ENCODE measurements at places on chromosomes 12 and 14.

DNA sequence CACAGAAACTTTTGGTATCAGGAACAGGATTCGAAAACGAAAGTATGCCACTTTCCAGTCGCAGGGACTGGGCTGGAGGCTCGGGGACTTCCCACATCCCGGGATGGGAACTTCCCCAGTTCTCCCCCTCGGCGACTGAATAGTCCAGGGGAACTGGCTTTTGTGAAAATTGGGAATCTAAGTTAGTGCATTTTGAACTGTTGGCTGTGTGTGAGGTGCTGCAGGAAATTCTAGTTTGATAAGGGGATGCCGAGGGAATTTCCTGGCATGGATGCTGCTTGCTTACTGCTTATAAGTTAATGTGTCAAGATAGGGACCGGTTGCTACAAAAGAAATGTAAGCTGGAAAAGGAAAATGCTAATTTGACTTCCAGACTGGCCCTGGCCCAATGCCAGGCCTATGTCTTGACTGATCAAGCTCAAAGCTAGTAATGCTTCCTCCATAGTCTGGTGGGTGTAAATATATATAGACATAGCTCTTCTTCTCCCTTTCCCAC, 73.4 kb upstream of the EIF5 start:
- no peak for DNase-seq

DNA sequence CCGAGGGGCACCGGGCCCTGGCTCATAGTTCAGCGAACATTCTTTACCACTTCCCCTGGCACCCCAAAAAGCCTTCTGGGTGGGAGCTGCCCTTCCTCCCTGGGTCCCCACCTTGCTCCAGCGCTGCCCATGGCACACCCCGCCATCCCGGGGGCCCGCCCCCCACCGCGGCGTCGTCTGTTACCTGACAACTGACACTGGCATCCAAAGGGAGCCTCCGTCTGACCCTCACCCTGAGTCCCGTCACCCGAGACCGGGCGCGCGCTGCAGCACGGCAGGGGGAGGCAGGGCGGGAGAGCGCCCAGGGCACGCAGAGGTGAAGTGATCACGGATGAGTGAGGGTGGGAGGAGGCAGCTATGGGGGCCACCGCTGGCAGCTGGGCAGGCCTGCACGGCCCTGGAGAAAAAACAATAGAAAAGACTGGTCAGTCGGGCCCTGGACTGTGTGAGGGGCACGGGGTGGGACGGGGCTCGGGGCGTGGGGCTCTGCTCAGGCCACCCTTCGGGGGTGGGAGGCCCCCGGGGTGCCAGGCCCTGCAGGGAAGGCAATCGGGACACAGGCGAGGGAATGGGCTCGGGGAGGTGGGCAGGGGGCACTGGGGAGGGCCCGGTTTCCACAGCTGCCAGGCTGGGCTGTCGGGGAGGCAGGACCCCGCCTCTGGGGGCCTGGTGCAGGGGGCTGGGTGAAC, 40.7 kb downstream of the BCL11B start:
- no peak for DNase-seq

DNA sequence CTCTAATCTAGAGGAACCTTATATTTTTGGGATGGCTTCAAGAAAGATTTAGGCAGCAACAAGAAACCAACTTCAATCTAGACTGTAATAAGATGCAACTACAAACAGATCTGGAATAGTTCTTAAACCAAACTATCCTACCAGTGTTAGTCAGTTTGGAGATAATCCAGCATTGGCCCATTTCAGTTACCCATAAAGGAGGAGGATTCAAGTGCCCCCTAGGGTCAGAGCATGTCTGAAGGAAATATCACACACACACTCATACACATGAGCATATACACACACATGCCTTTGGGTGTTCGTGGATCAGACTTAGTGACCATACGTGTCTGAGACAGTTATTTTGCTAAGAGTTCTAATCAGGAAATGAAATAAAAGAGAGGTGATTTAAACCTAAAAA, 261.2 kb downstream of the ADAMTS20 start:
- DNase-seq, result no peak

GRCh38 chr12:6450869-6451347, 934 bp upstream of the TAPBPL start:
- peak; percentile 76 for DNase-seq

DNA sequence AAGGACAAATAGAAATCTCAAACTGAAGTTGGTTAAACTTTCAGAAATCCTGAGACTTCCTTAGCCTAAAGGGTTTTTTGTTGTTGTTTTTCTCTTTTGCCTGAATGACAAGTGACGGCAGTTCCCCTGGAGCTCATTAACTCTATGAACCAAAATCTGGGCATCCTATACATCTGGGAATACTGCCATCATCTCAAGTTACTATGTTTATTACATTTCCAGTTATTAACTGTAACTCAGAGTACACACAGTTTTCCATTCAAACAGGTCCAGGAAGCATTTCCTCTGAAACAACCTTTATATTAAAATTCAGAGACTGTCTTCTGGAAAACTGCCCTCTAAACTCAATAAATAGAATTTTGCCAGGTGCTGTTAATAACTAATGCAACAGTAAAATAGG, 55.6 kb upstream of the CDKL1 start:
- DNase-seq, result no peak

GRCh38 chr14:63616015-63616414, 25.7 kb downstream of the WDR89 start:
- no peak for DNase-seq

DNA sequence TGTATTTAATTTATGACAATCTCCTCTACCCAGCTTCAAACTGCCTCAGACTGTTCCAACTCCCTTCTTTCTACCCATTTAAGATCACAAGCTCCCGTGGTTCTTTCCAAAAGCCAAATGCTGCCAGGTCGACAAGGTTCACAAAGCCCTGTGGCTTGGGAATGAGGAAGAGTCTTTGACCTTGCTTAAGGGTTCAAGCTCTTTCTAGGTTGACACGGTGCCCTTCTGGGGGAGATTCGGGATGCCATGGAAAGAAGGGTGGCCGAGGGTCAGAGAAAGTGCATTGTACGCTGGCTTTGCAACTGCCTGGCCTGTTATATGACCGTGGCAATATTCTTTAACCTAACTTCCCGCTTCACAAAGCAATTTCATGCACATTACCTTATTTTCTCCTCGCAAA, 239.3 kb downstream of the ANO2 start:
- DNase-seq, result no peak

GRCh38 chr12:102197789-102198188, at the start of gene PMCH:
Gene PMCH, minus strand, starts transcription at chr12:102197833. Its CDS starts 63 bp downstream, at chr12:102197770.
- DNase-seq, result no peak

- no peak for DNase-seq
These were observed 38.8 kb upstream of the ATP23 start for GRCh38 chr12:57902478-57902969.

DNA sequence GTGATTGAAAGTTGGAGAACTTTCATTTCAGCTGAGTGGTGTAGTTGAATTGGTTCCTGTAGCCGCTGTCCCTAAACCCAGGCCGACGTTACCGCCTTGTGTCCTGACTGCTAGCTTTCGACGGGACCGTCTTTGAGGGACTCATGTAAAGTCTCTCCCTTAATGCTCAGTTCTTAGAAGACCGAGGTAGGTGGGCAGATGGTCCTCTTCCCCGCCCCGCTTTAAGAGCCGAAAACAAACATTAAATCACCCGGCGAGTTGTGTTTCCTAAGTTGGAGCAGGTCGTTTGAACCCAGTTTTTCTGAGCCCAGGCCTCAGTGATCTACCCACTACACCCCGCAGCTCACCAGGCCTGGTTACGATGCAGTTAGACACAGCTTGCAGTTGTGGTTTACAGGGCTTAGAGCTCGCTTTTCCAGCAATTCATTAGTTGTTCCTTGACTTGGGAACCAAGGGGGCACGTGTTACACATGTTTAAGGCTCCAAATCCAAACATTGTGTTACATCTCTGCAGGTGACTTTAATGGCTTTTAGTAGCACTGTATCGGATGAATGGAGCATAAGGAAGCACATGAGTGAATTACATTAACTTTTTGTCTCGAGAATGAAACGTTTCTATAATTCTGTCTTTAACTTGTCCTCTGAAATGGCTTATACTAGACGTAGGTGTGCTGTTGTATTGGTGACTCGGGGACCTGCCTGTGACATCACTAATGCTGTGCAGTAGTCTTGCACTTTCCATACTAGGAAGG, 790 bp downstream of the NEDD1 start:
- no peak for DNase-seq

DNA sequence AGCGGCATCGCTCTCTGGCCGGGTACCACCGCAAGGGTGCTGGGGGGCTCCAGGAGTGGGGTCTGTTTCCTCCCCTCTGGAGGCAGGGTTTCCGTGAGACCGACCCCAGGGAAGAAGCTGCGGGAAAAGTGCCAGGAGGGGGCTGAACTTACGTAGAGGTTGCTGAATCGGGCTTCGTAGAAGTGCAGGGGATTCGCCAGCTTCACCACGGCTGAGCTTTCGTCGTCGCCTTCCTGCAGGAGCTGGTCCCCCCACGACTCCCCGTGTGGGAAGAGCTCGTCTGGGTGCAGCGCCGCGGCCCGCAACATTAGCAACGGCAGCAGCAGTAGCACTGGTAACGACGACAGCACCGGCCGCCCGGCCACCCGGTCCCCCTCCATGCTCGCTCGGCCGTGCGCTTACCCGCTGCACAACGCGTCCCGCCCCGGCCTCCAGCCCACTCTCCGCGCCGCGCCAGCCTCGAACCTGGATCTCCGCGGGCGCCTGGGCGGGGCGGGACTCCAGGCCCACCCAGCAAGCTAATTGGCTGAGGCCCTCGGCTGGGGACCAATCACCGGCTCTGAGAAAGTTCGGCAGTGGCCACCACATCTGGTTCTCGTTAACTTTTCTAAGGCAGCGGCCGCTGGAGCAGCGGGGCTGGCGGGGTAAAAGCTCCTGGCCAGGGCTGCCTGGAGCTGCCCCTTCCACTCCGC, at the start of gene NID2:
NID2 (minus strand) TSS at position 445 of the 692 bp plus-strand sequence; CDS start at position 380, 65 bp downstream.
- DNase-seq, result peak; percentile 96

- DNase-seq, result no peak
These were observed 159.0 kb downstream of the LRIG3 start for GRCh38 chr12:58761308-58761707.

DNA sequence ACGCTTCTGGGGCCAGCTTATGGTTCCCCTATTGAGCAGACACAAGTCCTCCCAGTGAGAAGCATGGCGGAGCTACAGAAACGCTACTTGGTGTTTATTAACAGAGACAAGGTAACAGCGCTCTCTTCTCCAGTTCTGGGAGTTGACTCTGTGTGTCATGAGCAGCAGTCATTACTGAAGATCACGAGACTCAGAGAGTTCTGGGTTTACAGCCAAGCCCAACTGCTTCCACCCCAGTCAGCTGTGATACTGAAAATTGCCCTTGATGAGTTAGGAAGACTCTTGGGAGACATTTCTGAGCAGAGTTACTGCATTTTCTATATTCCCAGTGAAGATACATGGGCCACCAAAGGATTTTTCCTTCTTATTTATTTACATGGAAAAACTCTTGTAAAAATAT, 48.6 kb downstream of the CFAP251 start:
- no peak for DNase-seq

GRCh38 chr12:54294953-54295566, 5.8 kb downstream of the NFE2 start:
- DNase-seq, result peak; percentile 47

DNA sequence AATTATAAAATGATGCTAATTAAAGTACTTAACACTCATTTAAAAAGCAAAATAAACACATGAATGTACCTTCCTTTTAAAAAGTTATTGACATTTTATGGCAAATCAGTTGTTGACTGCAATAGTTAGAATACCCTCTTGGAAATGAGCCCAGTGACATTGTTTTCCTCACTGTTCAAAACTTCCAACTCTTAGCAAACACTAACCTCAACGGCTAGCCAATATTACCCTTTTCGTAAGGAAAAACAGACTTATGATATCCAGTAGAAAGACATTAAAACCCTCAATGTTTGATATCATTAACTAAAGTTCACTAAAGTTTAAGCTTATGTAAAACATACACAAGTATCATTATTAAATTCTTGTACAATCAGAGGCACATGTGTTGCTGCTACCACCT, 83.6 kb downstream of the EPS8 start:
- DNase-seq, result no peak

DNA sequence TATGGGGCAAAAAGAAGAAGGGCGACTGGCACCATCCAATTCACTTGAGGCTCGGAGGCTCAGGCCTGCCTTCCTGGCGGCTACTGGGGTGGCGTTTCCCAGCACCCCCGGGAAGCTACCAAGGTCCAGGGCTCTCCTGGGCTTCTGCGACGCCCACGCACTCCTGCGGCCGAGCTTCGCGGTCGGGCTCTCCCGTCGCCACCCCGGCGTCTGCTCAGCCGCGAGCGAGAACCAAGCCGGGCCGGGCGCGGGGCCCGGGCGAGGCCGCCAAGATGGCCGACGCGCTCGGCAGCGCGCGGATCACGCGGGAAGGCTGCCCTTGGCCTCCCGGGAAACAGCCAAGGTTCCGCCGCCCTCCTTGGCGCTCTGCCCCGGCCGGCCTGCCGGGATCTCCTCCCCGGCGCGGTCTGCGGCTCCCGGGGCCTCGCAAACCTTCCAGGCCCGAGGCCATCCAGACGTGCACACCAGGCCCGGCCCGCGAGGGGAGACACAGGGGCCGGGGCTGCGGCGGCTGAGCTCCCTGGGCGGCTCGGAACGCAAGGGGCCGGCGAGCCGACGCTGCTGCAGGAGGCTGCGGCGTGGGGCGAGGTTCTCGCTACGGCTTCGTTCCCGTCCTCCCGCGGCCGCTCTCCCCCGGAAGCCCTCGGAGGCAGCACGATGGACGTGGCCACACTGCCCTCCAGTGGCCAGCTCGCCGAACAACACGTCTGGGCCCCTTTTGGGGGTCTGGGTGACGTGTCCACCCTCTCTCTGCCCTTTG, 23.5 kb upstream of the ZFP36L1 start:
- DNase-seq, result peak; percentile 97

DNA sequence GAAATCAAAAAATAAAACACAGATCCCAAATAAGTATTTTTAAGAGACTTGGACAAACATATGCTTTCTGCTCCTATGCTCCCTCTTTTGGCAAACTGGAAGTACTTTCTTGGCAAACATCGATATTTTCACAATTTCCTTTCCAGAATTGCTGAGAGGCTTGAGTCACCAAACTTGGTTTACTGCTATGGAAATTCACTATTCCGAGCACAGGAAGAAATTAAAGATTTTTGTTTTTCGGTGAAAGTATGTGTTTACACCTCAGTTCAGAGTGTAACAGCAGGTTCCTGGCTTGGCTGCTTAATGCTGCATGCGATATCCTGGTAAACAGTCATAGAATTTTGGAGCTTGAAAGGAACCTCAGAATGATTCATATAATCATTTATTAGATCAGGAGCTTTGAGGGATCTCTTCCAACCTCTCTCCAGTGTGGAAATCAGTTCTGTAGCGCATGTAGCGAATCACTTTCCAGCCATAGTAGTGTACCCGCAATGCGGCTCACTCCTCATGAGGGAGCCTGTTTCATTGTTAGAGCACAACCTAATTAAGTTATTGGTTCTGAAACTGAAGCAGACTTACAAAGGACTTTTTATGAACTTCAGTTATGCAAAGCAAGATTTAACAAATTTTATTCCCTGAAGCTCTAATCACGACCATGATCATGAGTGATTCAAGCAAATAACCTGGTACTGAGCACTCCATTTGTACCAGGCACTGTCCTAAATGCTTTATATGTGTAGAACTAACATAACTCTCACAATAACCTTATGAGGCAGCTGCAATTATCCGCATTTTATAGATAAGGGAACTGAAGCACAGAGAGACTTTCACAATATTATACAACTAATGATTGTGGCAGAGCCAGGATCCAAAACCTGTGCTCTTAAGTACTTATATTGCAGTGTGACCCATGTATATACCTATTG, 56.4 kb upstream of the ATP2A2 start:
- DNase-seq, result no peak

All from left forelimb (tissue), 1 donor.